Esophagus mucosa (tissue), 1 donor: ENCODE measurements at places on chromosomes 11 and 22. TPM values are rescaled to one million over a fixed set of nuclear protein-coding genes. Genes with fewer than 3 reads are reported as not detected.

GRCh38 chr11:121104312-121104762 lies 3.3 kb downstream of the TECTA start:
- ATAC-seq = no peak

DNA sequence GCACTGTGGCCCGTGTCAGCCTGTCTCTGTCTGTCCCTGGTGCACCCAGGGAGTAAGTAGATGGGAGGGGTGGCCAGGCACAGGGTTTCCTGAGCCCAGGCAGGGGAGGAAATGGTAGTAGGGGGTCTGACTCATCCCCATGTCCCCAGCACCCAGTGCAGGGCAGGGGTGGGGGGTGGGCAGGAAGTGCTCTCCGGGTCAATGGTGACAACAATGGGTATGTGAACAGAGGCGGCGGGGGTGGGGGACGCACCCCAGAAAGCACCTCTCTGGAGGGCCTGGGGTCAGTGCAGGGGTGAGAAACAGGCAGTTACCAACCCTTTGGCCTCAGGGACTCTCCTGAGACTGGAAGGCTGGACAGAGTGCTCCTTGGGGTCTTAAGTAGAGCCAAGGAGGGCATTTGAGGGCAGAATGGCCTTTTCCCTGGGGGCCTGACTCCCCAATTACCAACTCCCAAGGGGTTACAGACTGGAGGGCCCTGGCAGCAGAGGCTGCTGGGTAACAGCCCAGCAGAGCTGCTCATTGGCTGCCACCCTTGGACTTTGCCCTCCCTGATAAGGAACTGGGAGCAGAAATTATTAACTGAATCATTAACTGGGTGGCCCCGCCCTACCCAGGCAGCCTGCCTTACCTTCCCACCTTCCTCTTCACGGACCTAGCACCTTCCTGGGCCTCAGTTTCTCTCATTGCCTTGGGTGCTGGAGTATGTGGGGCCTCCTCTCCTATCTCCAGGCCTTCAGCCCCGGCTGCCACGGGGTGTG lies 4.2 kb downstream of the MYRF start:
- no peak for ATAC-seq

The UCP3 gene
- total RNA-seq = 0.28 TPM

The ACR gene
- total RNA-seq = 0.40 TPM

GRCh38 chr11:19187114-19187832 lies 14.5 kb downstream of the CSRP3 start:
- ATAC-seq = no peak

- no peak for ATAC-seq
These were observed 269.2 kb upstream of the SORL1-AS1 start for GRCh38 chr11:121721961-121722360.
